ENCODE measurements at places on chromosomes 2 and 18. TPM values are rescaled to one million over a fixed set of nuclear protein-coding genes. Genes with fewer than 3 reads are reported as not detected.

- H3K27me3 ChIP-seq = no peaks in the 10 kb centered on the region
- H3K36me3 ChIP-seq = peaks cover 37% of the 10 kb centered on the region
- no peak overlapping the region for H3K27ac ChIP-seq
- no peak overlapping the region for H3K4me3 ChIP-seq
- H3K4me1 ChIP-seq = peaks cover 43% of the 10 kb centered on the region
Observed at GRCh38 chr2:54529935-54530334, 73.8 kb downstream of the SPTBN1 start.

DNA sequence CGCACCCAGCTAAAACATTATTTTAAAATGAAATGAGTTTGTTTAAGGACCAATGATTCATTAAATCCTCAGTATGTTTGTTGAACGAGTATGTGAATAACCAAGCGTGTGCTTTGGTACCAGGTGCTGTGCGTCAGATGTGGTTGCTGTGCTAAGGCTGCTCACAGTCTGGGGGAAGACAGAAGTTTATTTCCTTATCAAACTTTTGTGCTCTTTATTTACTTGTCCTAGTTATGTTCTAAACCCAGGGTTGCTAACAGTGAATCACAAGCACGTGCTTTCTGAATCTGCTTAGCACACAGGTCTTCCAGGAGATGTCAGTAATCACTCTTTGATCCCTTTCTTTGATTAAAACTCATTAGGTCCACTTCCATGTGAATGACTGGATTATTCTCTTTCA, 37.0 kb downstream of the RAPGEF4 start:
- H3K27me3 ChIP-seq = no peaks in the 10 kb centered on the region
- no peak overlapping the region for H3K27ac ChIP-seq
- H3K4me1 ChIP-seq = peaks cover 3% of the 10 kb centered on the region
- peaks cover 4% of the 10 kb centered on the region for H3K36me3 ChIP-seq
- H3K4me3 ChIP-seq = no peak overlapping the region

- peaks cover 36% of the 10 kb centered on the region for H3K36me3 ChIP-seq
- peaks cover 4% of the 10 kb centered on the region for H3K4me1 ChIP-seq
- H3K27ac ChIP-seq = no peak overlapping the region
- no peaks in the 10 kb centered on the region for H3K27me3 ChIP-seq
- no peak for DNase-seq
- H3K4me3 ChIP-seq = no peak overlapping the region
Observed at GRCh38 chr2:202808754-202809153, 62.8 kb downstream of the ICA1L start.

DNA sequence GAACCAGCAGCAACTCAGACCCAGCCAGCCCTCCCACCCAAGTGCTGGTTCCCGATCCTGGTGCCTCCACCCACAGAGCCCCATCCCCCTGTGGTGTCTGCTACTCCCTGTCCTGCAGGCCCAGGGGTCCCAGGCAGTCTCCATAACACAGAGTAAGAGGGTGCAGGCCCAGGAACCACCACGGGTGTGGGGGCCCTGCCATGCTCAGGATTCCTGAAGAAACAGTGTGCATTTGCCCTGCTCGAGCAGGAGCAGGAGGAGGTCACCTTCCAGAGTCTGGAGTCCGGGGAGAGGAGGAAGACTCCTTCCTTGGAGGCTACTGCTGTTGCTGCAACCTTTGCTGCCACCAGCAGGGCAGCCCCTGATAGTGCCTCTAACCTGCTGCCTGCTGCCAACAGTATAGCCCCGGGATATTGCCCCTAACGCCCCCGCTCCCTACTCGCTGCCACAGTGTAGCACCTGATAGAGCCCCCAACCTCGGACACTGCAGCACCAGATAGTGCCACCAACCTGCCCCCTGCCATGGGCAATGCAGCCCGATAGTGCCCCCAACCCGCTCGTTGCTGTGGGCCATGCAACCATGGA, 46.8 kb upstream of the ANKRD62 start:
- H3K27me3 ChIP-seq = peaks cover 13% of the 10 kb centered on the region
- H3K27ac ChIP-seq = no peak overlapping the region
- no peaks in the 10 kb centered on the region for H3K4me1 ChIP-seq
- H3K36me3 ChIP-seq = no peaks in the 10 kb centered on the region

DNA sequence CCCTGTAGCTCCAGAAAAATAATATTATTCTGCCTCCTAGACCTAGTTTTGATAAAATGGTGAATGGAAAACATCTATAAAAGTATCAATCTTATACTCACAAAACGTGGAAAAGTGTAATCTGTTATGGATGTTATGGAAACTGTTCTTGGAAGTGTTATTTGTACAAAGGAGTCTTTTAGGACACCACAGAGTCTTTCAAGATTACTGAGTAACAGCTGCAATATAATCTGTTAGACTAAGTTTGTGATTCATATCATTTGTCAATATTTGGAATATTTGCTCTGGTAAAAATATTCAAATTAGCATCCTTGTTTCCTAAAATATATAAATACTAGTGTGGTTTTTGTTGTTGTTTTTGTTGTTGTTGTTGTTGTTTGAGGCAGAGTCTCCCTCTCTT, 87.9 kb downstream of the RAD51AP2 start:
- H3K27me3 ChIP-seq = peaks cover 3% of the 10 kb centered on the region
- peaks cover 15% of the 10 kb centered on the region for H3K4me1 ChIP-seq
- H3K4me3 ChIP-seq = no peak overlapping the region
- no peak overlapping the region for H3K27ac ChIP-seq
- no peaks in the 10 kb centered on the region for H3K36me3 ChIP-seq

DNA sequence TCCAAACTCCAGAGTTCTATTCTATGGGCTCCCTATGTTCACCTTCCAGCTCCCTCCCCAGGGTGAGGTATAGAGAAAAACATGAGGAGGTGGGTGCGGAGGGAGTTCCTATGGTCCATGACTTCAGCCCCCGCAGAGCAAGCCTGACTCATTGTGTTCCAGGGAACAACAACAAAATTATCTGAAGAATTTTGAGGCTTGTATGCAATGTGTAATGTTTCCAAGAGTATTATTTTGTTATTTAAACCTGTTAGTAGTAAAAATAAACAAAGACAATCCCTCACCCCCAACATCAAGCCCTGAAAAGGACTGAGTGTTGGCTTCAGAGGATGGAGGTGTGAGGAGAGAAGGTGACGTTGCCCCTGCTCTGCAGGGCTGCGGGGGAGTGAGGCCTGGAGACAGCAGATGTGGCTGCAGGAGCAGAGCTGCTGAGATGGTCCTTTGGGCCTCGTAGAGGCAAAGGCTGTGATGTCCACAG, 29.0 kb downstream of the LAMA3 start:
- H3K4me3 ChIP-seq = no peak overlapping the region
- no peaks in the 10 kb centered on the region for H3K27me3 ChIP-seq
- H3K36me3 ChIP-seq = no peaks in the 10 kb centered on the region
- H3K4me1 ChIP-seq = peaks cover 29% of the 10 kb centered on the region

GRCh38 chr2:235594041-235594440, 100.2 kb downstream of the AGAP1 start:
- no peak overlapping the region for H3K27ac ChIP-seq
- H3K27me3 ChIP-seq = no peaks in the 10 kb centered on the region
- H3K4me1 ChIP-seq = peaks cover 2% of the 10 kb centered on the region
- H3K4me3 ChIP-seq = no peak overlapping the region

LNPK gene
- 29.4 TPM for total RNA-seq

CIDEA gene
- not detected for total RNA-seq

APCDD1 gene
- total RNA-seq = 104 TPM

SPP2 gene
- total RNA-seq = not detected

GKN2 gene
- total RNA-seq = not detected

KCNS3 gene
- 3.1 TPM for total RNA-seq

SNED1 gene
- 7.1 TPM for total RNA-seq

C18orf54 gene
- 6.5 TPM for total RNA-seq
